ENCODE measurements at places on chromosomes 5 and 9. TPM values are rescaled to one million over a fixed set of nuclear protein-coding genes. Genes with fewer than 3 reads are reported as not detected.

Gene EDIL3
- 27.5 TPM for total RNA-seq

Gene LCNL1
- total RNA-seq: not detected

Gene HK3
- total RNA-seq: 3.0 TPM

Gene FOXI1
- 0.16 TPM for total RNA-seq

Gene DRD1
- total RNA-seq: 0.10 TPM

Gene CCT5
- total RNA-seq: 156 TPM

GRCh38 chr9:98031935-98032334 is 24.6 kb upstream of the NANS start:
- DNase-seq: no peak

DNA sequence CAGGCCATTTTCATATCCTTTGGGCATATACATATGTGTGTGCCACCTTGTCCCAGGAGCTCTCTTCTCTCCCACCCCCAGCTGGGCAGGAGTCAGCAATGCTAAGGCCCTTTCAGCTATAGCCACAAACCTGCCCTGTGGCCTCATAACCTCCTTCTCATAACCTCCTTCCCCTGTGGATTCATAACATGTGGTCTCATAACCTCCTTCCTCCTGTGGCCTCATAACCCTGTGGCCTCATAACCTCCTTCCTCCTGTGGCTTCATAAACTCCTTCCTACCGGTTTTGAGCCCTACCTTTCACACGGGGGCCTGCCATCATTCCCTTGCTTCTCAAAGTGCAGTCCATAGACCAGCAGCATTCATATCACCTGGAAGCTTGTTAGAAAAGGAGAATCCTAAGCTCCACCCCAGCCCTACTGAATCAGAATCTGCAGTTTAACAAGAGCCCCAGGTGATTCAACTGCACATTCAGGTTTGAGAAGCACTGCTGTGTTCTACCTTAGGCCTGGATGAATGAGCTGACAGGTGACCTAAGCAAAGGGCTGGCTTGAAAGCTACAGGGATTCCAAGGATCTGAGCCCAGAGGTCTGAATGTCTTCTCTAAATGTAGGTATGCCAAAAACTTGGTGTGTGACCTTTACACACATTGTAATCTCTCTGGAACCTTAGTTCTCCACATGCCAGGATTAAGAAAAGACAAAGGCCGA is 41.9 kb upstream of the PLPP6 start:
- no peak for DNase-seq

GRCh38 chr5:79535477-79536192 is 21.7 kb upstream of the HOMER1 start:
- DNase-seq: no peak

DNA sequence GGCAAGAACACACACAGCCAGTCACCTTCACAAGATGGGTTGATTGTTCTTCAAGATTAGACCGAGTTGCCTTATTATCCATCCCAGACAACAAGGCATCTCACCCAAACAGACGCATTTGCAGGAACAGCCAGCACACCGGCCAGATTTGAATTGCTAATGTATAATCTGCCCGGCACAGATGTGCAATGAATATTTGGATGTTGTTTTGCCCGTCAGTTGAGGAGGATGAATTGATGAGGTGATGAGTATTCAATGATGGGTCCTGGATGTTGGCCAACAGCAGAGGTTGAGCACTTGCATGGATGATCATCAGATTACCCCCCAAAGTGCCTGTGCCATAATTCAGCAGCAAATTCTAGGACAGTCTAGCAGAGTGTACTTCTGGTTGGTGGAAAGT is 20.1 kb downstream of the ALG2 start:
- DNase-seq: no peak

DNA sequence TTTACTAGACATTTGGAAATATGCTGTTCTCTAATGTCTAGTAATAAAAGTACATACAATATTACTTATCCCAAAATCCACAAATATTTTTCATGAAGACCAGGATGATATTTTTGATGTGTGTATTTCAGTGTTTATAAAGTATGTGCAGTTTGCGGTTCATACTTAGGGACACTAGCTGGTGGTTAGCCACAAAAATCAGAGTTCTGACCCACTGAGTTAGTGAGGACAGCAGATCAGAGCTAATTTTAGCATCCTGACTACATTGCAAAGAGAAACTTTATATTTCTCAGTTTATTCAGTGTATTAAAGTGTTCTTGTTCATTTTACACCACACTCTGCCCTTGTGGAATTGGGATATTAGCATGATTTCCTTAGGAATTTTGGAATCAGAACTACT is 655.3 kb downstream of the HTR1A start:
- no peak for DNase-seq

DNA sequence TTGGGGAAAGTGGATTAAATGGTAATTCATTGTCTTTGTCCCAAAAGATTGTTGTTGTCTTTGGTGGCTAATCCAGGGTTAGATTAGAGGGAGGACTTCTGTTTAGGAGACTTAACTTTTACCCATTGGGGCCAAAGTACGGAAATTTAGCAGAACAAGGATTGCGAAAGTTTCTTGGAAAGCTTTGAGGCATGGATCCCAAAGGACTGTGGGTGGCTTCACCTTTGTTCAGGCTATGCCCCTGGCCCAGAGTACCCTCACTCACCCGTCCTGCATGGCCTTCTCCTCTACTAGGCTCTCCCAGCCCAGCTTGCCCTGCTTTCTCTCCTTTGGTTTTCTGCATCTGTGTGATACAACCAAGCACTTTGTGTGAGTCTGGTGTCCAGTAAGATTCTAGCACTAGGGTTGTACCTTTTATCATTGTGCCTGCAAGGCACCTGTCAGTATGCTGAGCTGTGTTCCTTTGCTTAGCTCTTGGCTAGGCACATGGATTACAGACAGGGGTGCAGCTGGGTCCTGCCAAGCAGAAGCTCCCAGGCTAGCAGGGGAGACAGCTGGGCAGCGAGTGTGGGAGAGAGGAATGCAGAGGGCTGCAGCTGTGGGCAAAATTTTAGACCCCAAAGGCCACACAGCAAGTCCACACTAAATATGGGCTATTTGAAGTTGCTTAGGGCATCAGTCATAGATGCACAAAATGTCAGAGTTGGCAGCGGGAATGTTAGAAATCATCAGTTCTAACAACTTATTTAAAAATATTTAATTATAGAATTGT is 3.2 kb downstream of the PPARGC1B start:
- no peak for DNase-seq

DNA sequence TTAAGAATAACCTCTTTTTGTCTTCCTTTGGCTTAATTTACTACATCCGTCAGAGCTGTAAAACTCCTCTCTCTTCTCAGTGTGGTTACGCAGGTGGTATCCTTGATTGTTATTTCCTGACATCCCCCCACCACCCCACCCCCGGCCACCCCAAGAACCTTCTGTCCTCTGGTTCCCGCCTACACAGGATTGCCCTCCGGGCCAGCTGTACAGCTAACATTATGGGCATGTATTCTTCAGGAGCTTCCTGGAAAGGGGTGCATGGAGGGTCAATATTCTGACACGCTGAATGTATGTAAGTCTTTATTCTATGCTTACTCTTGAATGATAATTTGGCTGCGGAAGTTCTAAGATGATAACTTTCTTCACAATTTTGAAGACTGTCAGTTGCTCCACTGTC is 13.0 kb upstream of the ANP32B start:
- no peak for DNase-seq

DNA sequence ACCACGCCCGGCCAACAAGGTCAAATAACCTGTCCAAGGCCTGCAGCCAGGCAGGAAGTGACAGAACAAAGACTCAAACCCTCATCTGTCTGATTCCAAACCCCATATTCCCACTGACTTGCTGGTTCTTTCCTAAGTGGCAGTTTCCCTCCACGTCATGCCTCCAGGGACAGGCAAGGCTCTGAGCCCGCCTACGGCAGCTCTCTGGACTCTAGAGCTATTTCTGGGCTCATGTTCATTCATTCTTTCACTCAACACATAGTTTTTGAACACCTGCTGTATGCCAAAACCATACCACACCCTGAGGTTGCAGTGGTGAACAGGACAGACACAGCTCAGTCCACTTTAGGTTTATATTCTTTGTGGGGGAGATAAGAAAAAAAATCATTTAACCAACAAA is 5.2 kb upstream of the FBP1 start:
- no peak for DNase-seq

DNA sequence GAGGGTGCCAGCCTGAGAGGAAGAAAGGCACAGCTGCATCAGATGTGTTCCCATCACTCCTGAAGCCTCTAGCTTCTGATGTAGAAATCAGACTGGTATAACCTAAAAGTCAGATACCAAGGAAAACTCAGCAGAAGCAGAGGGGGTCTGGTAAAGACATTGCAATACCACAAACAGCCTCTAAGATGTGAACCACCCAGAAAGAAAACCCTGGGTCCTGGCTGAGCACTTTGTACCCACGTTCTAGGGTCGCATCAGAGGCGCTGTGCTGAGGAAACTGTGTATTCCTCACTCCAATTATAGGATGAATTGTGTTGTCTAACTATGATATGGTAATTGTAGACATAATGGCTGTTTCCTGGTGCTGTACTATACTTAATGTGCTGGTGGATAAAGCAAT is 275.6 kb downstream of the IRX2 start:
- DNase-seq: no peak

GRCh38 chr9:125137200-125137599 is 6.1 kb downstream of the SCAI start:
- no peak for DNase-seq

DNA sequence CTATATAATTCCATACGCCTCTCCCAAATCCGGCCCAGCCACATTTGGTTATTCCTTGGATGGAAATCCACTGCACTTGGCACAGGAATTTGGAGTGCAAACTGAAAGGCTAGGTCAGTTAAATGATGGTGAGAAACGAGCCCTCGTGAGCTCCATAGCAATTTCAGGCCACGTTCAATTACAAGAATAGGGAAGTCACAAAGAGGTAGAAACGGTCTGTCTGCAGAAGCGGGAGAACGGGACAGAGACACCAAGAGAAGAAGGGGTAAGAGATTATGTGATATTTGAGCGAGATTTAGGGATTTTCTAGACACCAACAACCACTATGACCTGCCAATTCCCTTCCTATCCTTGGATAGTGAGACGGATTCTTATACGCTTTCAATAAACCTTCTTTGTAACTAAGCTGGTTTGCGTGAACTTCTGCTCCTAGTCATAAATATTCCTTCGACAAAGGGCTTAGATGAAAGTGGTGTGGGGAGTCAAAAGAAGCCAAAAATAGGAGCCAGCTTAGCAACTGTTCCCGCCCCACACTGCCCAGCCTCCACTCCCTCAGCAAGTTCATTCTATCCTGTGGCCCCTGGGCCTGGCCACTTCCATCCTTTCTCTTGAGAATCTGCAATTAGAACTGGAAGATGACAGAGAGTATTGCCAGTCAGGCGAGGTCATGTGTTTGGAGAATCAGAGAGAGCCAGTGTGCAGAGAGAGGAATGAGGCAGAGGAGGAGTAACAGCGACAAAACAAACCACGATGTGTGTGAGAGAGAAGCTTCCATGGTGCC is 118.4 kb downstream of the ZNF608 start:
- DNase-seq: no peak

DNA sequence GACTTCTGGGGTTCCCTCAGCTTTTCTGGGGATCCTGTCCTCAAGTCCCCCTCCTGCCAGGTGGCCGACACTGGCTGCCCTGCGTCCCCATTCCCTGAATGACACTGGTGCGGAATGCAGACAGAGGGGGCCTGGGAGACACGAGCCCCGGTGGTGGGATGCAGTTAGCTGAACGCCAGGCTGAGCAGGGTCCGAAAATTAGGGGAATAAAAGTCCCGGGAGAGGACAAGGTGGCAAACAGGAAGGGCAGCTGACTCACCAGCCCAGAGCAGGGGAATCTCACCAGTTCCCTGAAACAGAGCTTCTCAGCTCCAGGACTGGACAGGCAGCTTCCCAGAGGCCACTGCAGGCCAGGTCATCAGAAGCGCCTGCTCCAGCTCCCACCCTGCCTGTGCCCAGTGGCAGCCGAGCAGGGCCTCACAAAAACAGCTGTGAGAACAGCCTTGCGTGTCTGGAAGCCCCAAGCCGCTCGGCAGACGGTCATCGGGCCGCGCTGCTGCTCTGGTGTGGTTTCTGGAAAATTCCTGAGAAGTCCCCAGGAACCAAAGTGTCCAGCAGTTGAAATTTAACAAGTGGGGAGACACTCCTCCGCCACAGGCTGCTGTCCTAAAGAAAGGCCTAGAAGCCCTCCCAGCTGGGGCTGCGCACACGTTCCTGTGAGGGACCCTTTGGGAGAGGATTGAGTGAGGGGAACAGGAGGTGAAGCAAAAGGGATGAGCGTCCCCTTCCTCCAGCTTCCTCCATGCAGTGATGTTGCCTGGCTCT is 47.6 kb upstream of the EXOC3 start:
- DNase-seq: no peak

GRCh38 chr5:1815071-1815786 is 14.0 kb downstream of the NDUFS6 start:
- DNase-seq: no peak

DNA sequence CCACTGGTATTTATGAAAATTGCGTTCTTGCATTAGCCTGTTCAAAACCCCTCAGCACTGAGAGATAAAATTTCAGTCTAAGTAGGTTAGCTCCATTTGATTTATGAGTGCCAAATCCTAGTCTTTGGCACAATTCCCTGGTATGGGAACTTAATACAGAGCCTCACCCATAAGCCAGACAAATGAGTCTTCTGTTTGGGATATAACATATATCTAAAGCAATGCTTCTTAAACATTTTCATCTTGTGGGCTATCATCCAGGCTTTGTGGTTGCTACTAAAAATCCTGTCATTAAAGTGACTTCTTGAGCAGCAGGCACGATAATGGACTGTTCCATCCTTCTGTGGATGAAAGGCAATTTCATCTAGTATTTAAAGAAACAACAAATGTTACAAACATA is 419.5 kb upstream of the ACTBL2 start:
- no peak for DNase-seq

- DNase-seq: no peak
Observed at GRCh38 chr5:11981986-11982385, 77.7 kb upstream of the CTNND2 start.

GRCh38 chr9:113708821-113709713 is 167.0 kb upstream of the ZNF618 start:
- DNase-seq: peak; percentile 11

DNA sequence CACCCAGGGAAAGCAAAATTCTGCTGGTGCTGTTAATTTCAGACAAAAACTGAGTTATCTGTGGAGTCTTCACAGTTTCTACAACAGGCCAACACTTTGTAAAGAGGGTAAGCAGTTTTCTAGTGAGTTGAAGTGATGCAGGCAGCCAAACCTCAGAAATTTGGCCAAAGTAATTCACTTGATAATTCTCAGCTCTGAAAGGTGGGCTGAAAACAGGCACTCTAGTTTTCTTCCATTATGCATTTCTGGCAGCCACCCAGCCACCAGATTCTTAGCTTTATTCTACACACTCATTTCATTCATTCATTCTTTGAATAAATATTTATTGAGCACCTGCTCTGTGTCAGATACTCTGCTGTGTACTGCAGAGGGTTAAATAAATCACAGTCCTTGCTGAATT is 184.2 kb downstream of the RAB3C start:
- no peak for DNase-seq

GRCh38 chr5:171606414-171607024 is 179.1 kb upstream of the SMIM23 start:
- DNase-seq: no peak

DNA sequence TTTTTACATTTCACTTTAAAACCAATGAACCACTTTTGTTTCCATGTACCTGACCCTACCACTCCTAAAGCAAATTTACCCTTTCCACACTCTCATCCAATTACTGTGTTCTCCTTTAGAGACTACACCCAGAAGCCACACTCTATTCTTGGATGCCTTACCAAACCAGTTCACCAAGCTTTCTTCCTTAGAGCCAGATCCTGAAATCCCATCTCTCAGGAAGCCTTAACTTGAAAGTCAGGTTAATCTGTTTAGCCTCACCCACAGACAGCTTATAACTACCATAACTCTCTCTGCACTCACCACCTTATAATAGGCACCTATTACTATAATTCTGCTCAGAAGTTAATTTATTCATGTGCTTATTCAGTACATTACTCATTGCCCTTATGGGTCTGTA is 4.3 kb downstream of the CSNK1A1 start:
- DNase-seq: peak; percentile 62
